ENCODE measurements at places on chromosomes 7 and 10.

GRCh38 chr7:40918701-40919271 lies 784.0 kb downstream of the SUGCT start:
- no peak for DNase-seq

DNA sequence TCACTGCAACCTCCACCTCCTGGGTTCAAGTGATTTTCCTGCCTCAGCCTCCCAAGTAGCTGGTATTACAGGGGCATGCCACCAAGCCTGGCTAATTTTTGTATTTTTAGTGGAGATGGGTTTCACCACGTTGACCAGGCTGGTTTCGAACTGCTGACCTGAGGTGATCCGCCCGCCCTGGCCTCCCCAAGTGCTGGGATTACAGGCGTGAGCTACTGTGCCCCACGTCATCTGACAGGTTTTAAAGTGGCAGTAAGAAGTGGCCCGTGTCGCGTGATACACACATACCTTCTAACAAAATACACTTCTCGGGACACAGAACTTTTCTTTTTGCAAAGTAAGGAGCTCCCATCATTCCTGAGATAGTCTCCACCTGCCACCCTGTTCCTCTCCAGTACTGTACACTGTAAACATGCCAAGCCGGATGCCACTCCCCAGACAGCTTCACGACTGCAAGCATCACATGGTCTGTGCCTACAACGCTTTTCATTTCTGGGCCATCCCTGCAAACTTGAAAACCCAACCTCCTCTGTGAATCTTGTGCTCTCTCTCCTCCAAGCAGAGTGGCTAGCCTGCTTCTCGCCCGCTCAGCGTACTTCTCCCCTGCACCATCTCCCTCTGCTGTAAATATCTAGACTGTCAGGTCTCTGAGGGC lies 256.3 kb upstream of the KLF14 start:
- DNase-seq: no peak

DNA sequence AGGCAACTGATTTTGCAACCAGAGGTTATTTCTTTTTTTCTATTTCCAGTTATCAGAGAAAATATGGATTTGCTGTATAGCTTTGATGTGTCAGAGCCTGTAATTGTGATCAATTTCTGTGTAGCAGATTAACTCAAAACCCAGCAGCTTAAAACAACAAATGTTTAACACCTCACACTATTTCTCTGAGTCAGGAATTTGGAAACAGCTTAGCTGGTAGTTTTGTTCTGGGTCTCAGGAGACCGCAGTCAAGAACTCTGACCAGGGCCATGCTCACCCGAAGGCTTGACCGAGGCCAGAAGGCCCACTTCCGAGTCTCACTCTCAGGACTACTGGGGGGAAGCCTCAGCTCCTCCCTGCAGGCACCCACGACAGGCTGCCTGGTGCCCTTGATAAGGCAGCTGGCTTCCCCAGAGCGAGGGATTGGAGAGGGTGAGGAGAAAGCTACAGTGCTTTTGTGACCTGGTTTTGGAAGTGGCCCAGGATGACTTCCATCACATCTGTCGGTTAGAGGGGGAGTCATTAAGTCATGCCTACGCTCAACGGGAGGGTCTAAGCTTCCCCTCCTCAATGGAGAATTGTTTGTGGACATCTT lies 105.7 kb upstream of the SHH start:
- no peak for DNase-seq

DNA sequence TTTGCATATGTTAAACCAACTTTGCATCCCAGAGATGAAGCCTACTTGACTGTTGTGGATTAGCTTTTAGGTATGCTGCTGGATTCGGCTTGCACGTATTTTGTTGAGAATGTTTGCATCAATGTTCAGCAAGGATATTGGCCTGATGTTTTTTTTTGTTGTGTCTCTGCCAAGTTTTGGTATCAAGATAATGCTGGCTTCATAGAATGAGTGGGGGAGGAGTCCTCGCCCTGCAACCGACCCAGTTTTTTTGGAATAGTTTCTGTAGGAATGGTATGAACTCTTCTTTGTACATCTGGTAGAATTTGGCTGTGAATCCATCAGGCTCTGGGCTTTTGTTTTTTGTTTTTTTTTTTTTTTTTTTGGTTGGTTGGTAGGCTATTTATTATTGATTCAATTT lies 147.9 kb downstream of the AHR start:
- DNase-seq: no peak

- no peak for DNase-seq
Observed at GRCh38 chr7:124429923-124430322, 335.7 kb downstream of the GPR37 start.

DNA sequence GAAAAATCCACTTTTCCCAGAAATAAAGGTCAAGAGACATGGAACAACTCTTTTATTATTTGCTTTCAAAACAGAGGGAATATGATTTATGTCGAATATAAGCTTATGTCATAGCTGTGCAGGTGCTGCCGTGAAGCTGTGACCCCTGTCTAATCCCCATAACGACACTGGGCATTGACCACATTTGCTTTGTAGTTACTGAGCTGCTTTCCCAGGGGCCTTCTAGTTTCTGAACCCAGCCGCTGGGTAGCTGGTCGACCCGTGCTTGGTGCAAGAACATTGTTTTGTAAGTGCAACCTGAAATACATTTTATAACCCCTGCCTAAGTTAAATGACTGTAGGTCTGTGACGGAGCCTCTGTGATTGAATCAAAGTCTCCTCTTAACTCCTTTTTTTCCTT lies 144.9 kb upstream of the HDAC9 start:
- DNase-seq: no peak

DNA sequence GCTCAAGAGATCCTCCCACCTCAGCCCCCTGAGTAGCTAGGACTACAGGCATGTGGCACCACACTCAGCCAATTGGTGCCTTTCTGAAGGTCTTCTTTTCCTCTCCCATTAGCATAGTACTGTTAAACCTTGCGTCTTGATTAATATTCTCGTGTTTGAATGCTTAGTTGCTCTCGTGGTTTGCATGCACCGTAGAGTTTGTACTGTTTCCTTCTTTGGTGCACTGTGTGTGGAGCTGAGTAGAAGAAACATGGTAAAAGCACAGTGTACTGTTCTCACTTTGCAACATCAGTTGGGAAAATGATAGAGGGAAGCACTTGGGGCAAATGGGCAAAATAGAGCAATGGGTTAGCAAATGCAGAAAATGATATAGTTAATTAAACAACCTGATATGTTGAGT lies 27.6 kb upstream of the RPA3 start:
- no peak for DNase-seq

DNA sequence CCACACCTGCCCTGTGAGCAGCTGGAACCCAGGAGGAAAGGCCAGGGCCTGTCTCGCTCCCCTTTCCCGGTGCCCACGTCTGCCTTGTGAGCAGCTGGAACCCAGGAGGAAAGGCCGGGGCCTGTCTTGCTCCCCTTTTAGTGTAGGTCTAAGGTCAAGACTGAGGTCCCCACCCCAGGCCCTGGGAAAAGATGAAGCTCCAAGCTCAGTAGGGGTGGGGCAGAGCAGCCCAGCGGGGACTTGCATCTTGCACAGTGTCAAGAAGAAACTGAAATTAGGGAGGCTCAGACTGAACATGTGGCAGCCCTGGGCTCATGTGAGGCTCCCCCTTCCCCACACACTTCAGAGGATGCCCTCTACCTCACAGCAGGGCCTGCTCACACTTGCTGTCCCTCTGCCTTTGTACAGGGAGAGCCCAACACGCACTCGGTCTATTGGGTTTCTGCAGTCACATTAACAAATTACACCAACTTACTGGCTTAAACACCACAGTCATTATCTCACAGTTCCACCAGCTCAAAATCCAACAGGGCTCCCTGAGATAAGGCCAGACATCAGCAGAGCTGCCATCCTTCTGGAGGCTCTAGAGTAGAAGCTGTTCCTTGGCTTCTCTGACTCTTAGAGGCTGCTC lies 12.4 kb downstream of the POLL start:
- no peak for DNase-seq
